ENCODE measurements at places on chromosomes 7 and 10.

DNA sequence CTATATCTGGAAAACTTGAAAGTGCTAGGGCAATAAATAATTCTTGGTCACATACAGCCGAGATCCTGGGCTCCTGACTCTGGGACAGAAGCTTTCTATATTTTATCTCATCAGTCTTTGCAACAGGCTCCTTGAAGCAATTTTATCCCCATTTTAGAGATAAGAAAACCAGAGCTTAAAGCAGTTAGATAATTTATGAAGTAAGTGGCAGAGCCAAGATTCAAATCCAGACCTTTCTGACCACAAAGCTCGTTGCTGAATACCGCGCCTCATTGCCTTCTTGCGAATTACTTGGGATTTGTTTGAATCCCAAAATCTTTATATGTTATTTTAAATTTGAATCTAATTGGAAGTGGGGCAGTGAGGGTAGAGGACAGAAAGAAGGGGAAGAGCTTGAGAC lies 106.0 kb downstream of the TCF7L2 start:
- DNase-seq: no peak

- no peak for DNase-seq
Measured at GRCh38 chr10:124329362-124329761, 89.4 kb downstream of the OAT start.

DNA sequence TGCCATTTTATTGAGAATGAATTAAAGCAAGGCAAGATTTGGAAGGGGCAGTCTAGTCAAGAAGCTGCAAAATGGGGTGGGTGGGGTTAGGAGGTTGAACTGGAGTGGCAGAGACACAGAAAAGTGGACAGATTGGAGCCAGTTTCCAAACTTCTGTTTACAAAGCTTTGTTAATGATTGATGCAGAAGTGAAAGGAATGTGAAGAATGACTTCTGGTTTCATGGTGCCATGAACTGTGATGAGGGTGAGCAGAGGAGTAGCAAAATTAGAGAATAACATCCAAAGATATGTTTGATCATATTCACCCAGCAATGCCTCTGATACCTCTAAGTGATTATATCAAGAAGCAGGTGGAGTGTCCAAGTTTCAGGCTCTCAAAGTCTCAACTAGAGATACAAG lies 1118.0 kb upstream of the C7orf33 start:
- DNase-seq: no peak

- DNase-seq: no peak
Measured at GRCh38 chr7:150715293-150715692, 1.1 kb upstream of the GIMAP1 start.

DNA sequence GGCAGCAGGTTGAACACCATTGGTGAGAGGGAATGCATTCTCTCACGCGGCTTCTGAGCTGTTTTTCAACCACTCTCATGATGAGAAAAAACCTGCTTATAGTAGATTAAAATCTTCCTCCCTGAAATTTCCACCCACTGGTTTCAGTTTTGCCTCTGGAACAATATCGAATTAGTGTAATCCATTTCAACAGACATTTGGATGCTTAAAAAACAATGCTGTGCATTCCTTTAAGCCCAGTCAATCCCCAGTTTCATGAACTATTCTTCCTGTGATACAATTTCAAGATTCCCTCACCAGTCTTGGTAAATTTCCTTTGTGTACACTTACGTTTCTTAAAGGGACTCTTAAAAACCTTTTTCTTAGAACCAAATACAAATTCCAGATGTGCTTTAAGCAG lies 89.6 kb downstream of the ITIH5 start:
- no peak for DNase-seq
